ENCODE measurements at places on chromosomes 5 and 9.
A peak's percentile ranks its signal among the peaks of the same experiment; 100 is the strongest.

- DNase-seq, result no peak
These were observed 261.6 kb downstream of the GLIS3 start for GRCh38 chr9:4038182-4038723.

- DNase-seq, result no peak
These were observed 30.0 kb downstream of the RAPGEF1 start for GRCh38 chr9:131709771-131710431.

DNA sequence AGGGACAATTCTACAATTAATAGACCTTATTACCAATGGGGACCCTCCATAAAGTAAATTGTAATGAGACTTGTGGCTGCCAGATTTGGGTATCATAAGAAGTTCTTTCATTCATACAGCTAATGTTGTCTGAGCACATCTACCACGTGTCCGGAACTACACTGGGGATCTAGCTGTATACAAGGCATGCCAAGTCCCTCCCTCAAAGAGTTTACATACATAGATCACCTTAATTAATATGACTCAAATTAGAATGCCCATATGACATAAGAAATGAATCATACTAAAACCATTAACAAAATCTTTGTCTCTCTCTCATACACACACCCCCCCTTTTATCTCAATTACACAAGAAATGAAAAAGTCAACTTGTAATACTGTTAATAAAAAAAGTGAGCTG, 18.0 kb upstream of the NR4A3 start:
- no peak for DNase-seq

GRCh38 chr9:93958121-93958818, 3.1 kb upstream of the BARX1 start:
- DNase-seq, result no peak

DNA sequence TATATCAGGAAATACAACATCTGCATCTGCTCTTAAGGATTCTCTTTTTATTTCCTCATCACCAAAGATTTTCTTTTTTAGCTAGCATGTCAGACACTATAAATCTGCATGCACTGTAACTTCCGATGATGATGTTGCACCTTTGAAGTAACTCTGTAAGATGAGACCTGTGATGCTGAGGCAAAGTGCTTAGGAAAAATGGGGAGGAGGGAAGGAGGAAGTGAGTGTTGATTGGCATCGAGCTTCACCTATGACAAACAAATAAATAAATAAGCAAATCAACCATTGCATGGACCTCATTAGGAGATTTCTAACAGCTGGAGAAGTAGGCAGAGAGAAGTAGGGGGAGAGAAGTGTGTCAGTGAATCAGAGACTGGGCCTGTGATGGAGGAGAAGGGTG, 52.6 kb downstream of the ENC1 start:
- DNase-seq, result no peak

DNA sequence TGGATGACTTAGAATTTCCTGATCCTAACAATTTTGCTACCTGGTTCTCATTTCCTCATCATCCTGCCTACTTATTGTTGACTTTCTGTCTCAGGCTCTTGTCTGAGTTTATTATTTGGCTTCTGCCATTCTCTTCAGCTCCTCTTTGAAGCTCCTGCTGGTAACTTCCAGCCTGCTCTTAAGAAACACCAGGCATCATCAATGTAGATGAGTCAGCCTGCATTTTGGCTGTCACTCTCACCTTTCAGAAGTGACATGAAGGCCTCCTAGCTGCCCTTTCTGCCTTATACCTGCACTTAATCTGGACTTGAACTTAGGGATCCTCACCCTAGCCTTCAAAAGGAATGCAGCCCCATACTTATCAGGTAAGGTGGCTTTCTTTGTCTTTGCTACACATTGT, 551.8 kb upstream of the ZNF608 start:
- DNase-seq, result no peak

GRCh38 chr9:35790385-35791296, 750 bp upstream of the NPR2 start:
- DNase-seq, result peak; percentile 60

GRCh38 chr9:86782831-86783230, 164.5 kb downstream of the GAS1 start:
- DNase-seq, result no peak

GRCh38 chr5:82426464-82427154, 148.5 kb upstream of the RPS23 start:
- DNase-seq, result no peak

DNA sequence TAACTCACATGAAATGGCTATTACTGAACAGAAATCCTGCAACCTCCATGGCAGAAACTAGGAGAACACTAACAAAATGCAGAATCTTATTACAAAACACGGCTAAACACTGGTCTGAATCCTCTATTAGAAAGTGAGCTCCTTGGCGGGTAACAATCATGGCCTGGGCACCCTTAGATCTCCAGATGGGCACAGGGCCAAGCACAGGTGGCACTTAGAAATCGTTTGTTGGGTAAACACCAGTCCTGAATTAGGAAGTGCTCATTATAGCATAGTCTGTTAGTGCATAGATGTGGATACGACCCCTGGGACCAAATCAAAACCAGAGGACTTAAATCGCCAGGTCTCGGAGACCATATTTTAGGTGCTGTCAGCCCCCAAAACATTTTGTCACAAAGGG, 14.4 kb downstream of the VDAC1 start:
- peak; percentile 83 for DNase-seq

DNA sequence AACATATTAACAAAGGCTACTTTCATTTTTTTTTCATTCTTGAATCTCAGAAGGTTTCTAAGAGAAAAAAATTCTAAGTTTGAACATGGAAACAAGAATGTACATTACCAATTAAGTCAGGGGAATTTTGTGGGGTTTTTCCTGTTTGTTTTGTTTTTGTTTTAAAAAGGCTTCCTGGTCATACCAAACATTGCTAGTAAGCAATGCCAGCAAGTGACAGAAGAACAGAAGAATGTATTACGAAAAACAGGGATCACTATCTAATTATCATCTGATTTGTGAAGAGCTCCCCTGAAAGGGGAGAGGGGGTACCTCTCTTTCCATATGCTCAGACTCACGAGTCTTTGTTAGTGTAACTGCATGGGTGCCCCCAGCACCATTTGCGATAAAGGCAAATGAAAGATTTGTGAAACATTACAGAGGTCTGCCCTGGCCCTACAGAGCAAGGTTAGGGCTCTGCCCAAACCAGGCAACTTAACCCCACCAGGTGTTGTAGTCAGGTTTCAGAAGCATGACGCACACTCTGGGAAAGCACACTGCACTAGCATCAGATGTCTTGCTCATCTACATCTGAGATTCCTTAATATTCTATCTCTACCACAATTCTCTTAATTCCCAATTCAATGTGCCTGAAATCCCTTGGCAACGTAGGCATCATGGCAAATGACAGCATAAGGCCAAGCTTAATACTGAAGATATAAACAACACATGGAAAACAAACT, 268.2 kb downstream of the MLLT3 start:
- no peak for DNase-seq

GRCh38 chr9:124392871-124393460, 22.3 kb downstream of the PSMB7 start:
- DNase-seq, result no peak

GRCh38 chr5:82314964-82315758, 37.0 kb upstream of the RPS23 start:
- no peak for DNase-seq

DNA sequence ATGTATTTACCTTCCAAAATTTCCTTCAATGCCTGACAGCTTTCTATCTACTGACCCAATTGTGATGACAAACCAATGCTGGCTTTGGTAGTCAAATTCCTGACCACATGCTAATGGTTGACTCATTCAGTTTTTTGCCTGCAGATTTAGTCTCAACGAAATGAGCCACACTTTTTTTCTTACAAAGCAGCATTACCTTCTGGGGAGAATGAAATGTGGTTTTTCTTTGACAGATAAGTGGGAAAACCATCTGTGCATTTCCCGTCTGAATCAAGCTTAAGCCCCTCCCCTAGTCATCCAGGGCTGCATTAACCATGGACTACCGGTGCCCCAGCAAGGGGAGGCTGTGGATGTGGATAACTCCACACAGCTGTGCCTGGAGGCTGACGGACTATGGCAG, 99.6 kb upstream of the TAF11L2 start:
- no peak for DNase-seq

GRCh38 chr9:72173080-72173479, 23.8 kb downstream of the GDA start:
- DNase-seq, result no peak

- no peak for DNase-seq
These were observed 199.3 kb upstream of the CD180 start for GRCh38 chr5:67395790-67396418.

GRCh38 chr5:134507452-134507851, 18.0 kb upstream of the JADE2 start:
- no peak for DNase-seq
